ENCODE measurements at places on chromosomes 7 and 10.
A peak's percentile ranks its signal among the peaks of the same experiment; 100 is the strongest.

DNA sequence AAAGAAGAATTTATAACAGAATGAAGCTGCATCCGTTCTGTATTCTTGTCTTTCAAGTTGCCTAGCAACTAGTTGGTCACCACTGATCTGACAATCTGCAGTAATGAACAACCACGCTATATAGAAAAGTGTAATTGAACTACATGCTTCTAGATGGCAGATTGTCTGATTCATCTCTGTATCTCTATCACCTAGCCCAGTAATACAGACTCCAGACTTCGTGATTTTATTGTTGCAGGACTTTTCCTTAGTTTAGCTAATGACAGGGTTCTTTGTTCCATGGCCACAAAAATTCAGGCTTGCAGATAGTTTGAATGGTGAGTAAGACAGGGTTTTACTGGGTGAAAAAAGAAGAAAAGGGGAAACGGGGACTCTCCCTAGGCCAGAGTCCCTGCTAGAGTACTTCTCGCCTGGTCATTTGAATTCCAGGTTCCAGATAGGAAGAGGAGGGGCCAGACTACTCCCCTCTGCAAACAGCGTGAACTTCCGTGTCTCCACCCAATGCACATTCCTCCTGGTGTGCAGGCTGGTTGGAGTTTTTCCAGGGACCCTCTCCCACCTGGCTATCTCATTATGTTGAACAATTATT lies 45.9 kb downstream of the COL1A2 start:
- DNase-seq: no peak

GRCh38 chr10:9038146-9038714 lies 983.7 kb downstream of the GATA3 start:
- no peak for DNase-seq

DNA sequence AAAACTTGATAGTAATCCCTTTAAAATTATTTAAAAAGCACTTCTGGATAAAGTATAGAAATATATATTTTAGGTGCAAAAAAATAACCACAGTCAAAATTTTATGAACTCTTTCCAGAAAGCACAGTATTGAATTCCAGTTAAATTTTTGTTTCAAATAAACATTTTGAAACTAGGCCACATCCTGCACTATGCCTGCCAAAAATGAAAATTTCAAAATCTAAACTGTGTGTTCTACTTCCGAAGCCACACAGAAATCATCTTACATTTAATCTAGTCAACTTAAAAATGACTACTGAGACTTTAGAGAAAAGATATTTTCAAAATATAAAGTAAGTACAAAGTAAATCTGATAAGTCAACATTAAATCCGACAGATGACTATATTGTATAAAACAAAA lies 50.0 kb downstream of the MAGI2 start:
- no peak for DNase-seq

DNA sequence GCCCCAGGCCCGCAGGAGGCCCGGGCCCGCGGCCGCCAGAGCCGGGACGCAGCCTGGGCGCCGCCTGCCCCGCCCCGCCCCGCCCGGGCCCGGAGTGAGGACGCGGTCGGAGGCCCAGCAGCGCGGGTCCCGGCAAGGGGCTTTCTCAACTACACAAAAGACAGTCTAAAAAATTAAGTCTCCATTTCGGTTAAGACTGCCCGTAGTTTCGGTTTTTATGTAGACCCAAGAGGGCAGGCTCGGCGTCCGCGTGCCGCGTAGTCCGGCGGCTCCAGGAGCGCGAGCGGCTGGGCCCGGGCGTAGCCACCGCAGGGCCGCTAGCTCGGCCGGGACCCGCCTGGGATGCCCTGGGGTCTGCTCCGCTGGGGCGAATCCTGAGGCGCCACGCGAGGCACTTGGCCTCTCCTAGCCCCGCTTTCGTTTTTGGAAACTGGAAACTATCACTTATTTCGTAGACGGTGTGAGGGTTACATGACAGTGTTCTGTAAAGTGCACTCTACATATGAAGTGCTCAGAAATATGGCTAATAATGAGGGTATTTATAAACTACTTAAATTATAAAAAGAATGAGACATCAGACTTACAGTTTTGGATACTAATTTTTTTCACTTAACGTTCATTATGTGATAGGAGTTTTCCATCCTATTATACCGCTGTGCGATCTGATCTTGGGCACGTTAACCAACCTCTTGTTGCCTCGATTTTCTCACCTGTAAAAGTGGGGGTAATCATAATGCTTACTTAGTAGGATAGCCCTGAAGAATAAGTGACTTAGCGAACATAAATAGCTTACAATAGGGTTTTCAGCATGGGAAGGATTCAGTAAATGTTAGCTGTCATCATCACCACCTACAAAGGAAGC lies 573 bp downstream of the BLVRA start:
- DNase-seq: peak; percentile 32

GRCh38 chr10:44977287-44978212 lies 1.1 kb downstream of the DEPP1 start:
- DNase-seq: no peak
